ENCODE measurements at places on chromosomes 1 and 21.

GRCh38 chr1:236623371-236624166, 19.3 kb upstream of the HEATR1 start:
- DNase-seq = peak; percentile 29

DNA sequence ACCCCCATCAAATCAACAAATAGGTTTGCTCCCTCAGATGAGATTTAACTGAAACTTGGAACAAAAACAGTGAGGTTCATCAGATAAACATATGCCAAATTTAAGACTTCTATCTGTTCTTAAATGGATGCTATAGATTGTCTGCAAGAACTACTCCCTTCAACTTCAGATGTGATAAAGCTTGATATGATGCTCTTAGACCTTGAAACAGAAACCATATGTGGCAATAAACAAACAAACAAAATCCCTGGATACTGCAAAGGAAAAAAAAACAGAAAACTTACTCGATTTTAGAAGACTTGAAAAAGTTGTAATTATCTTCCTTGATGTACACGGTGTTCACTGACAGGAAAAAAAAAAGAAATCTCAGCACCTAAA, 286.1 kb upstream of the USP25 start:
- no peak for DNase-seq

- no peak for DNase-seq
Observed at GRCh38 chr1:96721053-96721415, 550 bp upstream of the PTBP2 start.

DNA sequence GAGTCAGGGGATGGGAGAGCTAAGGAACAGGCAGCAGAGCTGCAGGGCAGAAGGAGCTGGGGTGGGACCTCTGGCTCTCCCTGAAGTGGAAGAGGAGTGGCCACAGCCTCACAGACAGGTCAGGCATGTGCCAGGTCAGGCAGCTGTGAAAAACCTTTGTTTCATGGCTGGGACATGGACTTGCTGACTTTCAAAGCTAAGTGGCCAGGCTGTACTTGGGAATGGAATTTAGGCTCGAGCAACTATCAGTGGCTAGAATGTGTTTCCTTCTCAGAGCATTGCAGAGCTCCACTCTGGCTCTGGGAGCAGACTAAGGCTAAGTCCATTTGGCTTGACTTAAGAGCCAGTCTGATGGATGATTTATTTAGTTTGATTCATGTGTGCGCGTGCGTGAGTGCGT, 385.1 kb downstream of the LMX1A start:
- no peak for DNase-seq

GRCh38 chr1:54510715-54511270, 37.2 kb upstream of the ACOT11 start:
- no peak for DNase-seq

- no peak for DNase-seq
Observed at GRCh38 chr1:75712306-75712705, 12.2 kb upstream of the ACADM start.

GRCh38 chr1:233723387-233723786, 109.5 kb downstream of the KCNK1 start:
- DNase-seq = no peak

DNA sequence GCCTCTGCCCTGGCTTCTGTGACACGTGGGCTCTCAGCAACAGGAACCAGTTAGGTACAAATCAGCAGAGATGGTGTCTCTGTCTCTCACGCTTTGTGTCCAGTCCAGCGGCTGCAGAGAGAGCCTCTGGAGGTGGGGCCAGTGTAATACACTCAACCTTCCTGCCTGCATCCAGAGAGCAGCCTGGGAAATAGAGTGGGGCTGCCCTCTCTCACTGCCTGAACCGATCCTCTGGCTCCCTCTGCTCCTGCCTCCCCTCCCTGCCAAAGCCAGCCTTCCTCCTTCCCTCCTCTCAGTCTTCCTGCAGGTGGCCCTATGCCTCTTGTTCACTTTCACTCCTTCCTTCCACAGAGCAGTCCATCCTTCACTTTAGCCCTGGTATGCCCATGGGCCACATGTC, at the start of gene ZNF648:
Gene ZNF648 (minus strand): TSS at position 119 of the 400 bp plus-strand sequence. CDS start 3,702 bp downstream, outside the sequence.
- no peak for DNase-seq

DNA sequence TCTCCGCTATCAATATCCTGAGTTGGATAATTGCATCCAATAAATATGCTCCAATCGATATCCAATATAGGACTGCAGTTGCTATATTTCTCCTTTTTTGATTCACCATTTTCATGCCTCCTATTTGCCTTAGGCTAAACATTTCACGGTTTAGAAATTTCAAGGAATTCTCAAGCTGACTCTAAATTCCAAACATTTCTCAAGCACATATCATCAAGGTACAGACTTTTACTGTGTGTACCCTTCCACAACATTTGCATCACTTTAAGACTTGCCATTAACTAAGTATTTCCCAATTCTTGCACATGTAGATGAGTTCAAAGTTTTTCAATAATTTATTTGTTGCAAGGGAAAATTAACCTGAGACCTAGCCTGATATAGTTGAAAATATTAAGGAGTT, 795.2 kb upstream of the TMPRSS15 start:
- DNase-seq = no peak

GRCh38 chr1:110616587-110616986, 10.4 kb upstream of the KCNA2 start:
- DNase-seq = peak; percentile 22

DNA sequence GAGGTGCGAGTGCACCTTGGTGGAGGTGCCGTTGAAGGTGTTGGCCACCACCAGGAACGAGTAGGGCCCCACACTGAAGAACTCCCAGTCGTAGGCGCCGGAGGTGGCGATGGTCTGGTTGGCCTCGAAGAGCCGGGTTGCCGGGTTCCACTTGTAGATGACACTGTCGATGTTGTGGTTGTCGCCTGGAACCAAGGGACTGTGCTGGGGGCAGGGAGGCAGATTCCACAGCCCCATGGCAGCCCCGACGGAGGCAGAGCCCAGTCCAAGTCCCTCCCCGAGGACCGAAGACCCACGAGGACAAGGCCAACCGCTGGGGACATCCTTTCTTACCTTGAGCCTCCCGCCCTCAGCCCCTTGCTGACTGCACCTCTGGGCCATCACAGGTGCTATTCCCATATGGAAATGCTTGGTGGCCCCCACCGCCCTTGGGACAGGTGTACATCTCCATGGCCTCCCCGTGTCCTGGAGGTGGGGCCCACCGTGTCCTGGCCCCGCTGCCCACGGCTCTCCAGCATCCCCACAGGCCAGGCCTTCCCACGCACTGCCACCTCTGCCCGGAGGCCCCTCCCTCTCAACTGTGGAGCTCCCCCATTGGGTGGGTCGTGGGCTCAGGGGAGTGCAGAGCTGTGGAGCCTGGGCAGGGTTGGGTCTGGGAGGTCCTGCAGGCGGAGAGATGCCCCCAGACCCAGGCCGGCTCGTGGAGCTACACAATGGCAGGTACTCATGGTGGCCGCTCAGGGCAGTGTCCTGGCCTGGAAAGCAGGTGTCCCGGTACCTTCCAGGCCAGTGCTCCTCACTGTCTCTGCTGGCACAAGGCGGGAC, 17.9 kb downstream of the KRTAP10-1 start:
- DNase-seq = no peak

GRCh38 chr1:202689493-202690342, 20.5 kb downstream of the SYT2 start:
- DNase-seq = no peak

GRCh38 chr1:214823311-214824117, 220.5 kb downstream of the CENPF start:
- DNase-seq = no peak

- no peak for DNase-seq
Observed at GRCh38 chr1:210129759-210130158, 102.8 kb upstream of the SERTAD4 start.

DNA sequence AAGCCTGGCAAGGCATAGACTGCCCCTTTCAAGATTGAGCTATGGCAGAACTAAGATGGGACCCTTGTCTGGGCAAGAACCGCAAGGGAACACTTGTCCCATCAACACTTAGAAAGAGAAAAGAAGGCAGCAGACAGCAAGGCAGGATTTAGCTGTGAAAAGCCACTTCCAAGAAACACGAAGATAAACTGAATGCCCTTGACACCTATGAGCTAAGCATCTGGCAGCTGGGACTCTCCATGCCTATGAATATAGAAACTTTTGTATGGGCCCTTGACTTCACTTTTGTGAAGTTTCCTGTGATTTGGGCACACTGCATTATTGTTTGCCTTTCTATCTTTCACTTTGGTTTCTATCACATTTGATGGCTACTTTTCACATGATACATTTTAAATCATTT, 24.9 kb upstream of the CACNA1E start:
- DNase-seq = no peak

DNA sequence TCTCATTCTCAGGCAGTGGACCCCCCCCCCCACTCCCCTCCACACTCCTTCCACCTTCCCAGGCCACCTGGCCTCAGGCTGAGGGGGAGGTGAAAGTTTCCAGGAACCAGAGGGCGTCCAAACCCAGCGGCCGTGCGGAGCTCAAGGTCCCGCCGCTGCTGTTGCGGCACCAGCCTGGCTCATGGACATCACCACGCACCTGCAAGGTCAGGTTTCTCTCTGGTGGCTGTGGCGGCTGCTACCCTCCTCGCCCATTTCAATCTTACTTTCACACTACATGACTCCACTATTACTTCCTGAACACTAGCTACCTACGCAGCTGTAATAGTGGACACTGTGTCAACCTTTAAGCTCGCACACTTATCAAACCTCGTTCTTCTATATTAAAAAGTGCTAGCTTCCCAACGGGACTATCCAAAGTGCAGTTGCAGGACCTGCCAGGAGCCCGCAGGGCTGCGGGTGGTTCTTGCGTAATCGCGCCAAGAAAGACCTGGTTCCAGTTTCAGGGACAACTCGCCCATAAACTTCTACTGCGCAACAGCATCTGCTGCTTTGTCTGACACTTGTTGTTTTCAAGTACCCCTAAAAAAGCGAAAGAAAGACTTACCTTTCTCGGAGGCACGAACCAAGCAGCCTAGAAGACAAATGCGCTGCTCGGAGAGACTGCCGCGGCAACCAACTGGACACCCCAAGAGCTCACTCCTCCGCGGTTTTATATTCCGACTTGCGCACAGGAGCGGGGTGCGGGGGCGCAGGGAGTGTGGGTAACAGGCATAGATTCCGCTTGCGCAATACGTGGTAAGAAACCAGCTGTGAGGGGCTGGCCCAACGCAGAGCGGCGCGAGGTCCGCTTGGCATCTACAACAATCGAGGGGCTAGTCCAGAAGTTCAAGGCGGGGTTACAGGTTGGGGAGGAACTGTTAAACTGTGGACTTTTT, at the start of gene DIRAS3:
Gene DIRAS3 (minus strand): TSS at position 687 of the 938 bp plus-strand sequence. CDS start 3,330 bp downstream, outside the sequence.
- peak; percentile 28 for DNase-seq

DNA sequence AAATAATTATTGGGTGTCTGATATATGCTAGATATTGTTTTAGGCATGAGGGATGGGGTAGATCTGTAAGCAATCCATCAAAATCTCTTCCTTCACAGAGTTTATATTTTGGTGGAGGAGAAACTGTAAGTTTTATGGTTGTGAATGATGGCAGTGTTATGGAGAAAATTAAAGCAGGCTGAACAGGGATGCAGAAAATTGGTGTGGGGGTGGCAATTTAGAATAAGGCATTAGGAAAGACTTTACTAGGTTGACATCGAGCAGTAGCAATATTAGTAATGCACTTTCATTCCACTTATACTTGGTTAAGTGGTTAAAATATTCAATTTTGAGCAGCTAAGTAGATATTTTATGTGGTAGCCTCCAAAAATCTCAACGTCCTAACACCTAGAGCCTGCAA, 261.1 kb upstream of the SNX7 start:
- DNase-seq = no peak

- DNase-seq = no peak
Observed at GRCh38 chr1:180182643-180183311, 28.1 kb downstream of the QSOX1 start.

DNA sequence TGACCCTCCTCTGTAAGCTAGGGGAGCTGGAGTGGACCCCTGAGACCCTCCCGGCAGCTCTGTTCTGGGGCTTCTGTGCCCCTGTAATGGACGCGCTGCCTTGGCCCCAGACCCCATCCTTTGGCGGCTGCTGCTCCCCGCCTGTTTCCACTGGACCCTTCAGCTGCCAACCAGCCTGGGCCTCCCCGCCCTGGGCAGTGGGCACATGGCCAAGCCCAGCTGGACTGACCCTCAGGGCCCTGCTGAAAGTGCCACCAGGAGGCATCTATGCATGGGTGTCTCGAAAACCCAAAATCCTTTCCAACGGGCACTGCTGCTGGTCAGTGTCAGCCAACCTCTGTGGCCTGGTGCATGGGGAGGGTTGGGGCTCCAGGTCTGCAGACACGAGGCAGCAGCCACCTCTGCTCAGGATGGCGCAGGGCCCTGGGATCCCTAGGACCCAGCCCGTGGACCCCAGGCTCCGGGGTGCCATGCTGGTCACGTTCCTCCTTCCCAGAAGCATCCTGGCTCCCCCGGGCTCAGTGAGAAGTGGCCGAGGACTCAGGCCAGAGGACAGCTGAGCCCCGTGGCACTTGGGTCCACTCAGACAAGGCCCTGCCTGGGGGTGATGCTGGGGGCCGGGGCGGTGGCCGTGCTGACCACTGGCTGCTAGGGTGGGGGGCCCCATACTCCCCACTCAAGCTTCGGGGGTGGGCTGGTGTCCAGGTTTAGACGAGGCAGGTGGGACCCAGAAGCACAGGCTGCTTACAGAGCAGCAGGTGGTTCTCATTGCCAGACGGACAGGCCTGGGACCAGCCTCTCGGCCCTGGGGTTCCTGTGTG, 46.9 kb downstream of the SLX9 start:
- DNase-seq = no peak

GRCh38 chr1:246932366-246932700, 585 bp upstream of the AHCTF1 start:
- no peak for DNase-seq

GRCh38 chr1:67434491-67434890, 4.3 kb upstream of the SERBP1 start:
- DNase-seq = no peak

GRCh38 chr1:5393146-5393545, 599.1 kb downstream of the NPHP4 start:
- DNase-seq = no peak

GRCh38 chr1:184545601-184546000, 158.8 kb downstream of the C1orf21 start:
- DNase-seq = peak; percentile 15

DNA sequence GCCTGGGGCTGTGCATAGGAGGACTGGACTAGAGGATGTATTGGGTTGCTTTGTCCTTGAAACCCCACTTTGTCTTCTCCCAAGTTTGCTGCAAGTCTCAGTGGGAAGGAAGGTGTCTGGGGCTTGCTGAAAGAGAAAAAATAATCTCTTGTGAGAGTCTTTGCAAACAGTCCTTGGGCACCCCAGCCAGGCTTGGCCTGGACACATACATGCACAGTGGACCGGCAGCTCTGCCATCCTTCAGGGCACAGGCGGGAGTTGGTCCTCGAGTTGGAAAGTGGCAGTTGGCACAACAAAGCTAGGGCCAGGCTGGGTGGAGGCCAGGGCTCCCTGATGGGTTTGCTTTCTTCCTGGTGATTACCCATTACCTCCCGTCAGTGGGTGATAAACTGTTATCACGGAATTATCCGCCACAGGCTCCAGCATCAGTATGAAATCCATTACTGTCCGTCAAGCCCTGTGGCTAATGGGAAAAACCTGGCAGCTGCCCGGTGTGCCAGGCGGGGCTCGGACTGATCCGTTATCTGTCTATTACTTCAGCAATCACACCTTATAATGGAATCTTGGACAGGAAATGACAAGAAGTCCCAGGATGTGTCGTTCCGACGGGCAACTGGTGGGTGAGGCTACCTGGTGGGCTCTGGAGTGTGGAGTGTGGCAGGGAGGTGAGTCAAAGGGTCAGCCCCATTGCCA, 265.7 kb downstream of the GRIK3 start:
- no peak for DNase-seq

GRCh38 chr1:204802401-204803175, 68.1 kb upstream of the NFASC start:
- no peak for DNase-seq

- no peak for DNase-seq
Observed at GRCh38 chr1:63155437-63155836, 166.9 kb upstream of the FOXD3 start.
